Adrenal gland (tissue), 19 donors: ENCODE measurements at places on chromosomes 12 and 14. TPM values are rescaled to one million over a fixed set of nuclear protein-coding genes. Genes with fewer than 3 reads are reported as not detected.

- DNase-seq = no peak
Measured at GRCh38 chr12:10409392-10409791, at the start of gene KLRC4. KLRC4 (minus strand) TSS chr12:10409757; CDS start chr12:10409575, 182 bp downstream.

DNA sequence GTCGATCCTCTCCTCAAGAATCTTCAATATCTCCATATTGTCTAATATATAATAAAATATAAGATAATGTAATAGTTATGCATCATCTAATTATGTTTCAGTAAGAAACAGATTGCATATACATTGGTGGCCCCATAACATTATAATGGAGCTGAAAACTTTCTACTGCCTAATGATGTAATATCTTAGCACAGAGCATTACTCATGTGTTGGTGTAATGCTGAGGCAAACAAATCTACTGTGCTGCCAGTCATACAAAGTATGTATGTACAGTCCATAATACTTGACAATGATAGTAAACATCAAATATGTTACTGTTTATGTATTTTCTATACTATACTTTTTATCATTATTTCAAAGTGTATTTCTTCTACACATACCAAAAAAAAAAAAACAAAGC, 128.7 kb downstream of the CPNE8 start:
- DNase-seq = no peak

DNA sequence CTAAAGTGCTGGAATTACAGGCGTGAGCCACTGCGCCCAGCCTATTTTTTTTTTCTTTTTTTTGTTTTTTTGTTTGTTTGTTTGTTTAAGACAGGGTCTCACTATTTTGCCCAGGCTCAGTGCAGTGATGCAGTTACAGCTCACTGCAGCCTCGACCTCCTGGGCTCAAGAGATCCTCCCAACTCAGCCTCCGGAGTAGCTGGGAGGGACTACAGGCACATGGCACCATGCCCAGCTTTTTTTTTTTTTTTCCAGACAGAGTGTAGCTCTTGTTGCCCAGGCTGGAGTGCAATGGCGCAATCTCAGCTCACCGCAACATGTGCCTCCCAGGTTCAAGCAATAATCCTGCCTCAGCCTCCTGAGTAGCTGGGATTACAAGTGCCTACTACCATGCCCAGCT, 5.8 kb upstream of the ITFG2 start:
- DNase-seq = no peak

GRCh38 chr12:65005716-65006115, 115.4 kb downstream of the WIF1 start:
- DNase-seq = no peak

GRCh38 chr12:24072302-24072701, 122.8 kb upstream of the SOX5 start:
- no peak for DNase-seq

DNA sequence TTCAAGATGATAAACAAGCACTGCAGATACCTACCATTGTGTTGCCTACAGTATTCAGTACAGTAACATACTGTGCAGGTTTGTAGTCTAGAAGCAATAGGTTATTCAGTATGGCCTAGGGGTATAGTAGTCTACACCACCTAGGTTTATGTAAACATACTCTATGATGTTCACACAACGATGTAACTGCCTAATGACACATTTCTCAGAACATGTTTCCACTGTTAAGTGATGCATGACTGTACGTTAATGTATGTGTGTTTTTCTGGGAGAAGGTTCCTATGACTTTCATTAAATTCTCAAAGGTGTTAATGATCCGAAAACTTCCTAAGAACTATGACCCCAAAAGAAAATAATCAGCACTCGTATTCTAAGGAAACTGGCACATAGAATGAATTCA, 20.9 kb upstream of the CALM1 start:
- DNase-seq = no peak

The AGAP2 gene
- 1.8 TPM for total RNA-seq

The RERGL gene
- total RNA-seq = 2.6 TPM
